ENCODE measurements at places on chromosomes 2 and 18.

GRCh38 chr2:218516614-218517013 is 51.5 kb downstream of the USP37 start:
- no peak for DNase-seq

DNA sequence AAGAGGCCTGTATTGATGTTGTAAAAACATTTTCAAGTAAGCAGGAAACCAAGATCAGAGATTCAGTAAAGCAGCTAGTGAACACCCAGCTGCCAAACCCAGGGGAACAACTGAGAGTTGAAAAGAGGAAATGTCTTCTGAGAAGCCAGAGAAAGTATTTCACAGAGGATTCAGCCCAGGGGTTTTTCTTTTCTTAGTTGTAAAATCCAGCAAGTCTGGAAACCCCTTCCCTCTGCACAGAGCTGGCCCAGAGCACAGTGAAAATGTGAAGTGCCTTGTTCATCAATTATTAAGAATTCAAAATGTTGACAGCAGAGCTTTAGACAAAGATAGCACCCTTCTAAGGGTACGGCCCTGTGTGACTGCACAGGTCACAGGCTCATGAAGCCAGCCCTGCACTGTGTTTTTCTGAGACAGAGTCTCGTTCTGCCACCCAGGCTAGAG is 28.4 kb downstream of the AFF3 start:
- DNase-seq, result no peak

DNA sequence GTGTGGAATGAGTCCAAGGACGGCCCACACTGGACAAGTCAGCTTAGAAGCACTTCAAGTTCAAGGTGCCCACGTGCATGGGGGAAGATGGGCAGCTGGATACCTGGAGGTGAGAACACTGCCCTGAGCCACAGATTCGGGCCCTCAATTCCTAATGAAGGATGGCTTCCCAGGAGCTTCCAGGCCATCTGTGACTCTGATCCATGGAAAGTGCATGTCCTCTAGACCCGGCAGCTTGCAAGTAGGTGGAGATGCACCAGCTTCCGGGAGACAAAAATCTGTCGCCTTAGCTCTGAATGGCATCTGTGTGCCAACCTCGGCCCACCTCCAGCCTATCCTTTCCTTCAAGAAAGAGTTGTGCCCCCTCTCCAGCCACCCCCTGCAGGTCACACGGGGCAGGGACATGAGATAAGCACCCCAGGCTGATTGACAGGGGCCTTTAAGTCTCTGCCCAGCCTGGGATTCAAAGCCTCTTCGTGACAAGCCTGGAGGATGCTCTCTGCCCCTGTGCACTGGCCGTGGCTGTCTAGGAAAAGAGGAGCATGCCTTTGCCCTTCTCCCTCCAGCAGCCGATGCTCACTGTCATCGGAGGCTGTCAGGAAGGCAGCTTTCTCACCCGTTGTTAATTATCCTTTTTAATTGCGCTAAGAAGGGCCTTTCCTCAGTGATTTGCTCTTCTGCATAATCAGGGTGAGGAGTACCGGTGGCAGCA is 65.5 kb downstream of the BIN1 start:
- DNase-seq, result no peak

DNA sequence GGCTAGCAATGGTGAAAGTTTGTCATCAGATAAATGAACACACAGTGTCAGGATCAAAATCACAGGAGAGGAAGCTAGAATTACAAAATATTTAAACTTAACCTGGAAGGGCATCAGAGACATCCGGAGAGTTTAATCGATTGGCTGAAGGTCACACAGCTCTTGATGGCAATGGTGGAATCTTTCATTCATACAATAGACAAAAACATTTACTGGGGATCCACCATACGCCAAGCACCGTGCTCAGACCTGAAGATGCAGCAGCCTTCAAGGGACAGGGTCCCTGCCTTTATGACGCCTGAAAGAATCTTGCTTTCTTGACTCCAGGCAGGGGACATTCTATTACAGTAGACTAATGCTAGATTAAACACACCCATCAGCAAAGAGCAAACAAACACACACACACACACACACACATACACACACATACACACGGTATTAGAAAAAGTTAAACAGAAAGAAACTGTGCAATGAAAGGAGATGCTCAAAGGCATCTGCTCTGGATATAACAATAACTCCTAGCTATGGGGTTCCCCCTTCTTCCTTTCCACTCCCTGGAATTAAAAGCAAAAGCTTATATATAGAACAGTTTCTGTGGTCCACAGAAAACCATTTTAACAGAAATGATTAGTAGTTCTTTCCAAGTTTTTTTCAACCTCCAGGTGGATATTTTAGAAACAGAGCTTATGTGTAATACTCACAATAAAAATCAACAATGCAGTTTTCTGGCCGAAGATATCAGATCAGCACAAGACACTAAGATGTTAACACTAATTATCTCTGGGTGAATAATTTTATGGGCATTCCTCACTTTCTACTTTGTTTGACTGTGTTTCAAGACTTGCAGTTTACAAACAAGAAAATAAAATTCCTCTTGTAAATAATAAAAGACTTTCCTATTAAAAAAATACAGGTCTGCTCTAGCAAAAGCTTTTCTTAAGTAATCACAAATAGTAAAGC is 151.7 kb downstream of the ANKRD44 start:
- no peak for DNase-seq

GRCh38 chr18:35740656-35741055 is 159.1 kb downstream of the GALNT1 start:
- DNase-seq, result no peak

DNA sequence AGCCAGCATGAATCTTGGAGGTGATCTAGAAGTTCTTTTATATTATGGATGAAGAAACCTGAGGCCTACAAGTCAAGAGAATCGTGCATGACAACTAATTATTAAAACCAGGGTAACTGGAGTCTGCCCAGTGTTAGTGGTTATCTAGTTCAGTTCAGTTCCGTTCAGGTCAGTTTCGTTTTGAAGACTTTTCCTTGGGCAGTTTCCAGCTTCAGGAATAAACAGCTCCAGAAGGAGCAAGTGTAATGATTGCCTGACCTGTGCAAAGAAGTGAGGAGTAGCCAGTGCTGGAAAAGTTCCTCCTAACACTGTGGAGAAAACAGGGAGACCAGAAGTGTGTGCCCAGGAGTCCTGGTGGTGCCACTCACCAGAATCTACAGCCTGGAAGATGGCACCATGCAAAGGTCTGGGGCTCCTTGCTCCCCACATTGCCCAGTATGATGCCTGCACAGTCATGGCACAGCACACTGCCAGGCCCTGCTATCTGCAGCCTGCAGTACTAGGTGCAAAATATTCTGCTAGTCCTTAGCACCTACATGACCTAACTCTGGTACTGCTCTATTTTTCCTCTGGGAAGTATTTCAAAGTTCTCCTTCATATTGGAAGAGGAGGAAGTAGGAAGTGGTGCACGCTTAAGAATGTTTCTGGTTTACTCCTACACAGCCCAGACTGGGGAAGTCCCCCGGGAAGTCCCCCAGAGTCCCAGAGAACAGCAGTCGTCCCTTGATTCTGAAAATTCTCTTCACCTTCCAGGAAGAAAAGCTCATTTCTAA is 65.8 kb downstream of the SUMO1 start:
- no peak for DNase-seq

DNA sequence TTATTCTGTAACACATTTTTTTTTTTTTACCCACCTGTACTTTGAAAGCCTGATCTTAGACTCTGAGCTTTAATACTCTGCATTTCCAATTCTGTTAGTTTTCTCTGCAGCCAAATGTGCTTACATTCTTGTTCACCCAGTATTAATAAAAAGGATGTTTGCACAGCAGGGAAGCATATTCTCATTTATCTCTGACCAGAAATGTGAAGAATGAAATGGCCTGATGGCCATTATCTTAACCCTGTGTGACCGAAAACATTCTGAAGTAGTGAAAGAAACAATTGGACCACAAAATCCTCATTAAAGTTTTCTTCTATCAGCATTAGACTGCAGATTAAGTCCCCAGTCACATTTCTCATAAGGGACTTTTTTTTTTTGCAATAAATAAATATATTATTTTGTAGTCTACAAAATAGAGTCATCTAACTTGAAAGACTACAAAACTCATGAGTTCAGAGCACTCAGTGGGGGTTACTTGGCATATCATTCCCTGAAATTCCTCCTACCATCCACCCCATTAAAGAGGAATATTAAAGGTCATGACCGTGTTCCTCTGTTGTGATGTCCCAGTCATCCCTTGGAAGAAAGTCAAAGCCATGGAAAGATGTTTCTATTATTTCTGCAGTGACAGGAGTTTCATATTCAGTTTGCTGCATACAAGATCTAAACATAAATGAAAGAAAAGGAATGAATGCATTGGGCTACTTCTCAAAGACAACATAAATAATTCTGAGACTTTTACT is 364.4 kb downstream of the RND3 start:
- no peak for DNase-seq

DNA sequence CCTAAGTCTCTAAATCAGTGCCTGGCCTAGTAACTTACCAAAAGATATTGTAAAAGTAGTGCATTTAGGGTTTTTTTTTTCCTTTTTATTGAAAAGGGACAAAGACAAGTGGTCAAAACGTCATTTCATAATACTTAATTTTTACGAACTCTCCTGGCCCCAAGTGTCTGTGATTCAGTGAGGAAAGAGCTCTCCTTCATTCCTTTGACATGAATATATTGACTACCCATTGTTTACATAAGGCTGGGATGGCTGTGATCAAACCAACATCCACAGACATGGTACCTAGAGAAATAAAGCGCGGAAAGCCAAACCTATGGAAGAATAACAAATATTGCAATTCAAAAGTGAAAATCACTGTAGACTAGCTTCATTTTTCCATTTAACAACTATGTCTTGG is 198.4 kb downstream of the BABAM2 start:
- DNase-seq, result no peak

- DNase-seq, result no peak
Observed at GRCh38 chr2:9909106-9909505, 42.4 kb upstream of the GRHL1 start.

- no peak for DNase-seq
Observed at GRCh38 chr2:61443342-61444041, 27.4 kb downstream of the USP34 start.

- DNase-seq, result peak; percentile 88
Observed at GRCh38 chr2:25215948-25216679, 47.7 kb upstream of the POMC start.
